ENCODE measurements at places on chromosomes 16 and 17.

DNA sequence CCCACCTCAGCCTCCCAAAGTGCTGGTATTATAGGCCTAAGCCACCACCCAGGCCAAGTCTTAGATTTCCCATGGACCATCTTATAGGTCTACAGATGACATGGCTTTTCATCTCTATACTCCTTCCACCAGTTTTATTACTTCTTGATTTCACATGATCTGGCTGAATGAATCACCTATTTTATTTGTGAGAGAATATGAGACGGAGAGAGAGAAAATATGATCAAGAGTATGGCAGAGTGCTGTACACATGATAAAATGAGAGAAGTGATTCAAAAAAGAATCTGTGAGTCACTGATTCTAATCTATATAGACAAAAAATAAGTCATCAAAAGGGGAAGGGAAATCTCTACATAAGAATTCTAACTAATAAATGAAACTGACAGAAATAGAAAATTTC lies 13.7 kb downstream of the ACSM1 start:
- no peak for DNase-seq

GRCh38 chr17:80195671-80196529 lies 24.2 kb downstream of the SGSH start:
- no peak for DNase-seq

DNA sequence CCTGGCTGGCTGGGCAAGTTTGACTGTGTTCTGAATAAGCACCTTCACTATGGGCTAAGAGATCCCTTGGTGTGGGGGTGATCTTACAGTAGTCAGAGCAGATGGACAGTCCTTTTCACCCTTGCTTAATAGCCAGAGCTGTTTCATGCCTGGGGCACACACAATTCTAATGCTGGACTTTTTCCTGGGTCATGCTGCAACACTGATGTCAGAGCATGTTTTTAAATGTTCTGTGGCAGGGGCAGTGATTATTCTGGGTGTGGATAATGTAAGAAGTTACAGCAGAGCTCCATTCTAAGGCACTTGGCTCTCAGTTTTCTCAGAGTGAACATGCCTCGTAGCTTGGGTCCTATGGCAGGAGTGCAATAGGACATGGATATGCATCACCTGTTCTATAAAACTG lies 4.0 kb upstream of the CD68 start:
- no peak for DNase-seq

- no peak for DNase-seq
Observed at GRCh38 chr16:85537795-85538401, 75.2 kb upstream of the GSE1 start.

- DNase-seq, result peak; percentile 23
Observed at GRCh38 chr16:65546353-65546791, 424.5 kb upstream of the CDH11 start.

- no peak for DNase-seq
Observed at GRCh38 chr16:84013787-84014569, 28.6 kb downstream of the SLC38A8 start.

- DNase-seq, result no peak
Observed at GRCh38 chr16:15033309-15033707, 22.6 kb downstream of the NTAN1 start.

GRCh38 chr17:48190871-48191270 lies 83.3 kb downstream of the SNX11 start:
- DNase-seq, result no peak

DNA sequence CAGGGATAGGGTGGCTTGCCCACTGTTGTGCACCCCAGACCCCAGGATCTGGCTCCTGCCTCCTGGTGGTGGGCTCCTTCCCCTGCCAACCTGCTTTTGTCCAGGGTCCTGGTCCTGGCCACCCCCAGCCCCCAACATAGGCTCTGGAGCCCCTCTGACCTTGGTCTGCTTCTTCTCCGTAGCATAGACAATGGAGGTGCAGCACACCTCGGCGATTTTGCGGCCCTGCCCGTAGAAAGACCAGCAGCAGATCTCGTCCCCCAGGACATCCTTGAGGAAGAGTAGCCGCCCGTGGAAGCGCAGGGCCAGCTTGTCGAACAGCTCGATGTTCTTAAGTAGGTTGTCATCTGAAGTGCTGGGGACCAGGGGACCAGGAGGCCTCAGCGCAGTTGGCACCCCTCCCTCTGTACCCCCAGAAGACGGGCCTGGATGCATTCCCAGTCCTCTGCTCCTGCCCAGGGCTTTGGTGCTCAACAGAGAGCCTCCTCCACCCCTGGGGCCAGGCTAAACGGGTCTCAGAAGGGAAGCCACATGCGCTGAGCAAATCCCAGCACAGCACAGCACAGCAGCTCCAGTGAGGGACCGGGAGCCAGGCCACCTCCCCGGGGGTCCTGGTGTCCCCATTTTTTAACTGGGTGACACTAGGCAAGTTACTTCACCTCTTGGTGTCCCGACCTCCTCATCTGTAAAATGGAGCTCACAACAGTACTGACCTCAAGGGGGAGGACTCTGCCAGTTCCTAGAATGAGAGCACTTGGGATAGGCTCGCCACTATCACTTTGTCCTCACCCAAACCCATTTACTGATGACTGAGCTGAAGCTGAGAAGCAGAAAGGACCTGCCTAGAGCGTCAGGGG lies 10.8 kb downstream of the ASPHD1 start:
- DNase-seq, result no peak

DNA sequence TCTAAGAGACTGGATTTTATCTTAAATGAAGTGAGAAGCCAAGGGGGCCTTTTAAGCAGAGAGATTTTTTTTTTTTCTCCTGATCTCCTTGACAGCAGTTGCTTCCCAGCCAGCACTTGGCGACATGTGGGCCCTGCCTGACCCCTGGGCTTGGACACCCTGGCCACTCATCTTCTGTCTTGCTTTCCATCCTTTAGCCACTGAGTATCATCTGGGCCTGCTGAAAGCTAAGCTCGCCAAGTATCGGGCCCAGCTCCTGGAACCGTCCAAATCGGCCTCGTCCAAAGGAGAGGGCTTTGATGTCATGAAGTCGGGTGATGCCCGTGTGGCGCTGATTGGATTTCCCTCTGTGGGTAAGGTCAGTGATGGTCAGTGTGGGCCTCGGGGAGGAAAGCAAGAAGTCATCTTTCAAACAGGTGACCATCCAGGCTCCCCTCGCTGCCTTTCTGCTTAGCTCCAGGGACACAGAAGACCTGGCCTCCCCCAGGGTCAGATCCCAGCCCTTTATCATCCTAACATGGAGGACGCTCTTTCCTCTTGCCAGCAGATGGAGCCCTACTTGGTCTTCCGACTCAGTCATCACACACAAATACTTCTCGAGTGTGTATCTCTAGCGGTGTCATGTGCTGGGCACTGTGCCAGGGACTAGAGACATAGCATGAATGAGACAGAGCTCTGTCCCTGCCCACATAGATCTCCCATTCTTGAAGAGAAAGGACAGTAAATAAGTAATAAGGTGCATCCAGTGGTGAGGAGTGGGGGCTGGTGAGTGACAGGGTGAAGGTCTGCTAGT lies 6.1 kb downstream of the DRG2 start:
- peak; percentile 66 for DNase-seq

DNA sequence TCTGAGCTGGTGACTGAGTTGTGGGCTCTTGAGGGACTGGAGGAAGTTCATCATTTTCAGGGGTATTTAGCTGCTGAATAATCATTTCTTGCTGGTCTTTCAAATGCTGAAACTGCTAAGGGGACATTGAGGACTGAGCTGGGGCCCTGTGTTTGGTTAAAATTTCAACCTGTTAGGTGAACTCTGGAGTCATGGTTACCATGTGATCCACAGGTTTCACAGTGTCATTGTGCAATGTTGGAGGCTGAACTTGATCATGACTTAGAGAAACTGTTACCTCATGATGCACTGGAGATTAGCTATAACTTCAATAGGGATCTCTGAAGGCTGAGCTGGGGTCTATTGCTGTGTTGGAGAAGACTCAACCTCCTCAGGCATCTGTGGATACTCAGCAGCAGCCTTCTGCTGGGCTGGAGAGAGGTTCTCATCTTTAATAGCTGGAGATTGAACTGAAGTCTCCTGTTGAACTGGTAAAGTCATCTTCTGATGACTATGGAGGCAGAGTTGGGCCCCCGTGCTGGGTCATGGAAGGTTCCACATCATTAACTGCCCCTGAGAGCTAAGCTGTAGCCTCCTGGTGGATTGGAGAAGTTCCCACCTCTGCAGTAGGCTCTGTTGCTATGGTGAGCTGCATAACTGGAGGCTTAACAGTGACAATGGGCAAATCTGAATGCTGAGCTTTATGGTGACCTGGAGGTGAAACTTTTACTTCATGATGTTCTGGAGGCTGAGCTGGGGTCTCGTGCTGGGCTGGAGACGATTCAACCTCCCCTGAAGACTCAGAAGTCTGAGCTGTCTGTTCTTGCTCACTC lies 15.2 kb downstream of the RDM1 start:
- no peak for DNase-seq

GRCh38 chr16:4321286-4322120 lies 5.6 kb downstream of the GLIS2 start:
- DNase-seq, result no peak

- no peak for DNase-seq
Observed at GRCh38 chr17:19382531-19383444, 4.2 kb downstream of the MFAP4 start.

DNA sequence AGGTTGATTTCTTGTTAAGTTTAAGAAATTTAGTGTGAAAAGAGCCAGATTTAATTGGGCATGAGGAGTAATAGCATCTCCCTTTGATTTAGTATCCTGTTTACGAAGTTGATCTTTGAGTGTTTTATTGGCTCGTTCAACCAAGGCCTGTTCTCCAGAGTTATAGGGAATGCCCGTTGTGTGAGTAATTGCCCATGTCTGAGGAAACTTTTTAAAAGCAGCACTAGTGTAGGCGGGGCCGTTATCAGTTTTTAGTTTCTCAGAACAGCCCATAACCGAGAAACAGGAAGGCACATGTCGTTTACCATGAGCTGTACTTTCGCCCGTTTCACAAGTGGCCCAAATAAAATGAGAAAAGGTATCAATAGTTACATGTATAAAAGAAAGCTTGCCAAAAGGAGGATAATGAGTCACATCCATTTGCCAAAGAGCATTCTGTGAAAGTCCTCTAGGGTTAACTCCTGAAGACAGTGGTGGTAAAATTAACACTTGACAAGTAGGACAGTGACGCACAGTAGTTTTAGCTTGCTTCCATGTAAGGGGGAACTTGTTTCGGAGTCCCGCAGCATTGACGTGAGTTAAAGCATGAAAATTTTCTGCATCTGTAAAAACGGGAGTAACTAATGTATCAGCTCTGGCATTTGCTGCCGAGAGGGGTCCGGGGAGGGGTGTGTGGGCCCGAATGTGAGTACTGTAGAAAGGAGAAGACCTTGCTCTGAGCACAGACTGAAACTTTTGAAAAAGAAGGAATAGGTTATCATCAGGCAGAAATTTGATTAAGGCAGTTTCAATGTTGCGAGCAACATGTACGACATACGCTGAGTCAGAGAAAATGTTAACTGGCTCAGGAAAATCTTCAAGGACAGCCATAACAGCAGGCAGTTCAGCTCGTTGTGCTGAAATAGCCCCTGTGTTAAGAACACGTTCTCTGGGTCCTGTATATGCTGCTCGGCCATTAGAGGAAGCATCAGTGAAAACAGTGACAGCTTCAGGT lies 18.5 kb upstream of the KCTD5 start:
- no peak for DNase-seq

DNA sequence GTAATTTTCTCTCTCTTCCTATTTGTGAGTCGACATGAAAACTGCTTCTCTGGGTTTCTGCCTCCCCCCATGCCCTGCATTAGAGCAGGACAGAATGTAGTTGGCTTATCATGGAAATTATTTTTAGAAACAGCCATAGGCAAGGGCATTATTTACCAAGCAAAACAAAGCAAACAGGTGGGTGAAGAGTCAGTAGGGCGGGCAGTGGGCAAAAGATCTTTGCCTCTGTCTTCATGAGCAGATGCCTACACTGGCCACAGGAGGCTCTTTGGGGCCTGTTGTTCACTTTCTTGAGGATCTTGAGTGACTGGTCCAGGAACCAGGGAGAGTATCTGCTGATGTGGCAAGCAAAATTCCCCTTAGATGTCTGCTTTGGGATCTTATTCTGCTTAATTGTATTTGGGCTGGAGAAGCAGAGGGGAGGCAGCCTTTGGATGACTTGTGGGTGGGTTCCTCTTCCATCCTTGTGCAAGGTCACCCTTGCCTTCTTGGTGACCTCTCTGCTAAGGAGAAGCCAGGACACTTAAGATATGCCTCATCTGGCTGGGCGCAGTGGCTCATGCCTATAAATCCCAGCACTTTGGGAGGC lies 42.5 kb upstream of the CLEC19A start:
- no peak for DNase-seq

- no peak for DNase-seq
Observed at GRCh38 chr16:48834576-48834975, 224.6 kb upstream of the N4BP1 start.

- DNase-seq, result no peak
Observed at GRCh38 chr16:49019831-49020230, 261.8 kb downstream of the CBLN1 start.

- DNase-seq, result no peak
Observed at GRCh38 chr16:730666-731509, 4.0 kb downstream of the HAGHL start.

- DNase-seq, result no peak
Observed at GRCh38 chr17:46972346-46972745, 6.7 kb downstream of the RPRML start.

DNA sequence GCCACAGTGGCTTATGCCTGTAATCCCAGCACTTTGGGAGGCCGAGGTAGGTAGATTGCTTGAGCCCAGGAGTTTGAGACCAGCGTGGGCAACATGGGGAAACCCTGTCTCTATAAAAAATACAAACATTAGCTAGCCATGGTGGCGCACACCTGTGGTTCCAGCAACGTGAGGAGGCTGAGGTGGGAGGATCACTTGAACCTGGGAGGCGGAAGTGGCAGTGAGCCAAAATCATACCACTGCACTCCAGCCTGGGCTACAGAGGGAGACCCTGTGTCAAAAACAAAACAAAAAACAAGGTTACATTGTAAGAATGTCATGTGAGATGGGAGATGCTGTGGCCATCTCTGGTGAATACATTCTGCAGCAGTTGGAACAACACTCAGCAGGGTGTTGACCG lies 13.5 kb downstream of the DUSP14 start:
- DNase-seq, result no peak

DNA sequence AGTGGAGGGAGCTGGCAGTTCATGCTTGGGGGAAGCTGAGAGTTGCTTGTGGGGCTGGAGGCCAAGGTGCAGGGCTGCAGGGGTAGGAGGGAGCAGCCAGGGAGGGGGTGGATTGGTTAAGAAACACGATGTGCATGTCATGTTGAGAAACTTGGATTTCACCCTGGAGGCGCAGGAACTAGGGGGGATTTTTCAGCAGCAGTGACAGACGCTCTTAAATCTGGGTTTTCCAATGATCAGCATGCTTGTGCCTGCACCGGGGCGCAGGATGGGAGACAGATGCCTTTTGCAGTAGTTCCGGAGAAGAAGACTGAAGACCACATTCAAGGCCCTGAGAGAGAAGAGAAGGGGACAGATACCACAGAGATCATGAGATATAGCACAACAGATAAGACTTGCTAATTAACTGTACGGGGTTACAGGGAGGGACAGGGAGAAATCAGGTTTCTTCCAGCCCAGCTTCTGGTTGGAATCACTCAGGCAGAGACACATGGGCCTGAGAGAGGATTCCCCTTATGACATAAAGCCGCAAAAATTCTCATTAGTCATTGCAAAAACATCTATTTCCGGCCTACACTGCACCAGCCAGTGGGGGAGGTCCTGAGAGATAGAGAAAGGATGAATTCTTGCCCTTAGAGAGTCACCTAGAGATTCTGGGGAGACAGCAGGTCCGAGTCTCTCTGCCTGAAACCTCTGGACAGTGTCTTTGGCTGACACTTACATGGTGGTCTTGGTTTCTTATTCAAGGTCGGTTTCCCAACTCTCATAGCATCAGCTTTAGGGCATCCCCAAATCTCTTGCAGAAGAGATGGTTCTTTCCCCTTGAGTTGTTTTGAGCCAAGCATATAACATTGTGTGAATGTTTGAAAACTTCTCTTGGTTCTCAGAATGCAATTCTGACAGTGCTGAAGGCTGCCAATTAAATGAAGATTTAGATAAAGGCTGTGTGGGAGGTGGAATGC lies 27.1 kb downstream of the CDH13 start:
- peak; percentile 75 for DNase-seq
